ENCODE measurements at places on chromosomes 3 and 15. TPM values are rescaled to one million over a fixed set of nuclear protein-coding genes. Genes with fewer than 3 reads are reported as not detected.
A peak's percentile ranks its signal among the peaks of the same experiment; 100 is the strongest.

- no peaks in the 10 kb centered on the region for H3K36me3 ChIP-seq
- H3K4me1 ChIP-seq = peaks cover 20% of the 10 kb centered on the region
- peak; percentile 68 for DNase-seq
Measured at GRCh38 chr3:187741403-187742350, 3.6 kb downstream of the BCL6 start.

DNA sequence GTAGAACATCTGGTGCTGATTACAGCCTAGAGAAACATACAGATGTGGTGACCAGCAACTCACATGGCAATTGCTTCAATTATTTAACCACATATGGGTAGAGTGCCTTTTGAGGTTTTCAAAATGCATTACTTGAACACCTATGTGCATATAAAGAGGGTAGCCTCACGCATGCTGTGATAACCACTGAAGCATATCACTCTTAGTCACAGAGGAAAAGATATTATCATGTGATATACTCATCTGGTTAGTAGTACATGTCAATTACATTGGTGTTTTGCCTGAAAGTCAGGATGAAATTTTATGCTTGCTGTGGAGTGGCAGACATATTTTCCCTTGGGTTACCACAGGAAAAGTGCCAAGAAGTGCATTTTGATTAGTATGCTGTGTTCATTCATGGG lies 459.3 kb upstream of the AGTR1 start:
- no peaks in the 10 kb centered on the region for H3K27me3 ChIP-seq
- H3K27ac ChIP-seq = no peak overlapping the region
- no peak for DNase-seq
- H3K36me3 ChIP-seq = no peaks in the 10 kb centered on the region

- peaks cover 13% of the 10 kb centered on the region for H3K4me1 ChIP-seq
- DNase-seq = peak; percentile 68
- H3K4me3 ChIP-seq = no peak overlapping the region
- H3K36me3 ChIP-seq = no peaks in the 10 kb centered on the region
- H3K27ac ChIP-seq = no peak overlapping the region
Measured at GRCh38 chr3:127690823-127691452, 18.2 kb downstream of the ABTB1 start.

- DNase-seq = no peak
- H3K36me3 ChIP-seq = no peaks in the 10 kb centered on the region
- H3K27ac ChIP-seq = peak overlapping the region; percentile 34
- H3K4me1 ChIP-seq = peaks cover 21% of the 10 kb centered on the region
- H3K27me3 ChIP-seq = peaks cover 4% of the 10 kb centered on the region
Measured at GRCh38 chr3:108037770-108038169, 53.1 kb downstream of the CD47 start.

DNA sequence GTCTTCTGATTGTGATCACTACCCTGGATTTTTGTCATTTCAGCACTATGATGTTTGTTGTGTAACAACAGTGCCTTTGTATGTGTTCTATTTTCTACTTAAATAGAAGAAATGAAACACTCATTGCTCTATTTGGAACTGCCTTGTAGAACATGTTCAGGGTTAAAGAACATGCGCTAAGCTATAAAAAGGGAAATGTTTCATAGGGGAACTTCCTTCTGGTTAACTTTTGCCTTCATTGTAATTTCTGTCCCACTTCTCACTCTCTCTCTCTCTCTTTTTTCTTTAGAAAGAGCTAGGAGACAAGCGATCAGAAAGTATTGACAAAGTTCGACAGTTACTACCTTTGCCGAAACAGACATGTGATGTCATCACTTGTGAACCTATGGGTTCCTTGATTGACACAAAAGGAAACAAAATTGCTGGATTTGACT lies at the start of gene P2RY12:
TSS of gene P2RY12 (minus strand) at position 13 of the 434 bp plus-strand sequence. CDS start 45,908 bp downstream, outside the sequence.
- H3K36me3 ChIP-seq = no peaks in the 10 kb centered on the region
- DNase-seq = no peak
- H3K4me1 ChIP-seq = peaks cover 4% of the 10 kb centered on the region
- H3K27ac ChIP-seq = no peak within 1 kb of the TSS

- no peaks in the 10 kb centered on the region for H3K36me3 ChIP-seq
- peak overlapping the region; percentile 10 for H3K4me3 ChIP-seq
- H3K27me3 ChIP-seq = peaks cover 5% of the 10 kb centered on the region
Measured at GRCh38 chr15:52114261-52115055, 1.9 kb upstream of the BCL2L10 start.

DNA sequence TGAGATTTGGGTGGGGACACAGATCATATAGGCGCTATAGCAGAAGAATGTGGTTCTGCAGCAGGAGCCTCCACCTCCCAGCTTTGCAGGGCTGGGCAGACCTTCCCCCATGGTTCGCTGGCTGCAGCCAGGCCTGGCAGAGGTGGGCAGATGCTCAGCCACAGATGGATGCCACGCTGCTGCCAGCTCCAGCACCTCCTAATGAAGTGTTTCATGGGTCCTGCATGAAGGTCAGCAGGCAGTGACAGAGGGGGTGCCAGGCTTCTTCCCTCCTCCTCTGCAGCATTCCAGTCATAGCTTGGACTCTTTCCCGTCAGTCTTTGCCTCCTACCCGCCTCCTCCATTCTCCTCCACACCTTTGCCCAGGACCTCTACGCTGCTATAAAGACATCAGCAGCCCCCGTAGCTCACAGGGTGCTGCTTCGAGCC lies 85.9 kb downstream of the SLCO3A1 start:
- H3K4me3 ChIP-seq = no peak overlapping the region
- DNase-seq = no peak
- peaks cover 3% of the 10 kb centered on the region for H3K27me3 ChIP-seq
- peaks cover 40% of the 10 kb centered on the region for H3K4me1 ChIP-seq
- H3K27ac ChIP-seq = no peak overlapping the region

DNA sequence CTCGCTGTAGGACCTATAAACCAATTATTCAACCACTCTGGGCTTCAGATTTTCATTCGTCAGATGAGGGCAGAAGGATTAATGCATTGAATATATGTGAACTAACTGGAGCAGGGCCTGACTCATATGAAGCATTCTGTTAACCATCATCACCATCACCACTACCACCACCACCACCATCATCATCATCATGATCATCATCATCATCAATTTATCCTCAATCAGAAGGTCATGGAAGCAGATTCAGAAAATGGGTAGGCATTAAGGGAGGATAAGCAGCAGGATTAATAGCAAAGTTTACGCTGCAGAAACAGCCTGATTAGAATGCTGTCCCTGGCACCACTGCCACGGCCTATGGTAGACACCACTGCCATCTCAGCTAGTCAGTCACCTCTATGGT lies 407.5 kb upstream of the THBS1 start:
- H3K27ac ChIP-seq = no peak overlapping the region
- peaks cover 1% of the 10 kb centered on the region for H3K4me1 ChIP-seq
- DNase-seq = no peak
- H3K27me3 ChIP-seq = no peaks in the 10 kb centered on the region
- H3K4me3 ChIP-seq = no peak overlapping the region
- H3K36me3 ChIP-seq = no peaks in the 10 kb centered on the region

DNA sequence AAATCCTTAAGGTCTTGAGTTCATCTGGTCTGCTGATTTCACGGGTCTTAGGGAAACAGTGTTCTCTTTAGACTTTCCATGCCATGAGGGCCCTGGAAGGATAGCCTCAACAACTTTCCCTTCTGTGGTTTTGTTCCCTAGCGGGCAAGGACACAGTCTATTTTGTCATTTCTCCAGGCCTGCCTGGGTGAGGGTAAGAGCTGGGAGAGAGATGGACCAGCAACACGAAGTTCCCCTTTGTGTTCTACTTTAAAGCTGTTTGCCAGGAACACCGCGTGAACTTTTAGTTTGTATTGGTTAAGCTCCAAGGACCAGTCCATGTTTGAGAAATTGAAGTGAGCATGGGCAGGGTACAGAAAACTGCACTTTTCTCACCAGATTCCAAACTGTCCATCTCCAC lies 20.9 kb downstream of the ST3GAL6 start:
- no peak overlapping the region for H3K27ac ChIP-seq
- H3K36me3 ChIP-seq = no peaks in the 10 kb centered on the region
- DNase-seq = no peak

GRCh38 chr3:103048068-103048722 lies 613.4 kb downstream of the ZPLD1 start:
- no peaks in the 10 kb centered on the region for H3K27me3 ChIP-seq
- no peak overlapping the region for H3K4me3 ChIP-seq
- H3K27ac ChIP-seq = peak overlapping the region; percentile 10
- H3K36me3 ChIP-seq = no peaks in the 10 kb centered on the region
- DNase-seq = no peak
- peaks cover 25% of the 10 kb centered on the region for H3K4me1 ChIP-seq

- H3K4me1 ChIP-seq = no peaks in the 10 kb centered on the region
- DNase-seq = no peak
- no peak overlapping the region for H3K27ac ChIP-seq
- no peaks in the 10 kb centered on the region for H3K36me3 ChIP-seq
- H3K27me3 ChIP-seq = peaks cover 3% of the 10 kb centered on the region
Measured at GRCh38 chr15:100502651-100503050, 26.1 kb downstream of the CERS3 start.

- peak overlapping the region; percentile 22 for H3K27ac ChIP-seq
- no peaks in the 10 kb centered on the region for H3K4me1 ChIP-seq
- H3K4me3 ChIP-seq = no peak overlapping the region
- DNase-seq = no peak
- H3K36me3 ChIP-seq = no peaks in the 10 kb centered on the region
Measured at GRCh38 chr3:52144796-52145735, 9.2 kb downstream of the POC1A start.

- H3K36me3 ChIP-seq = no peaks in the 10 kb centered on the region
- no peaks in the 10 kb centered on the region for H3K27me3 ChIP-seq
- H3K4me1 ChIP-seq = peaks cover 16% of the 10 kb centered on the region
Measured at GRCh38 chr3:4416961-4417360, 50.1 kb downstream of the SUMF1 start.

DNA sequence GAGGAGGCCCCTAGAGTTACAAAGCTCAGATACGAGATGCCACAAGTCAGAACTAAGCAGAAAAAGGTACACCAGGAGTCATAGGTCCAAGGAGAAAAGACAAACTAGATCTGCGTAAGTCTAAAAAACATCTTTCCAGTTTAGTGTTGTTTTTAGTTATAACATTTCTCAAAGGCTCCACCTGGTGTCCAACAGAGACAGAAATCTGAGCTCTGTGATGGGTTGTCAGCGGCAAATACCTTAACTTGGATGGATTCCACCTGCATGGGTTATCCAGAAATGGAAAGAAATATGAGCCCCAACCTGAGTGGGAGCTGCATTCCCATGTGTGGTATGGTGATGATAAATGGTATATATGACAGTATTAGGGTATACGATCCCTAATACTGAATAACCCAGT lies 238.6 kb upstream of the CHRM5 start:
- peaks cover 2% of the 10 kb centered on the region for H3K27me3 ChIP-seq
- H3K27ac ChIP-seq = no peak overlapping the region
- H3K4me1 ChIP-seq = no peaks in the 10 kb centered on the region
- no peak overlapping the region for H3K4me3 ChIP-seq
- no peak for DNase-seq
- H3K36me3 ChIP-seq = no peaks in the 10 kb centered on the region

DNA sequence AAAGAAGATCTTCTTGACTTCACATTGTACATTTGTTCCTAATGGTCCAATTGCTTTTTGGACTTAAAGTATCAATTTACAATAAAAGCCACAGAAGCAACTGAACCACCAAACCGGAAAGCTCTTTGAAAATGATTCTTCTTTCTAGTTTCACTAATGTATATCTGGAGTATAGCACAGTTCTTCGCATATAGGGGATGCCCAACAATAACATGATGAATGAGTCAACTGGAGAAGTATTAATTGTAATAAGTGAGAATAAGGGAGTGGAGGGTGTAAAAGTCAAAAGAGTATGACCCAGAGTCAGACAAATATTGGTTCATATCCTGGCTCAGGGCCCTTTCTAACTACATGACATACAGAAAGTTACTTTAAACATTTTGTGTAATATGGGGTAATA lies 425.2 kb downstream of the ZBTB20 start:
- no peak for DNase-seq
- H3K27me3 ChIP-seq = no peaks in the 10 kb centered on the region
- H3K36me3 ChIP-seq = no peaks in the 10 kb centered on the region
- no peaks in the 10 kb centered on the region for H3K4me1 ChIP-seq

DNA sequence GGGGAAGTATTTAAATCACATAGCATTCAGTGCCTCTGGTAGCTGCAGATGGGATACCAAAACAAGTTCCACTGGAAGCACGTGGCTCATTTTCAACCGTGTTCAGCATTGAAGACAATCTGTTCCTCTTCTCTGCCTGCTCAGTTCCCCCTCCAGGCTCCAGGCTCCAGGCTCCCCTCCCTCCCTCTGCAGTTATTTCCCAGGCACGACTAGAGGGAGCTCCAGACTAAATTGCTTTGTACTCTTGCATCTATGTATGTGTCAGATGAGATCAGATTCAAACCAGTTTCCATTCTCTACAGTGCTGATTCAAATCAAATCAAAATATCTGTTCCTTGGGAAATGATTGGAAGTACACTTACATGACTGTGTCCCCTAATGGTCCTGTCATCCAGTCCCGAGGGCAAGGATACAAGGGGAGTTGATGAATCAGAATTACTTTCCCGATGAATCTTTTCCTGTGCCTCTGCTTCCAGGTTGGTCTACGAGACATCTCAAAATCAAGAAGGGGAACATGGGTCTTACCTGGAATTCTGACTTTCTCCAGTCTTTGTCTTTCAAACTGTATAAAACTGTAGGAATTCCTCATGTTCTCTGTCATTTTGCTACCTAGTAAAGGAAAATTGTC lies 600.5 kb downstream of the EDEM1 start:
- H3K4me1 ChIP-seq = peaks cover 6% of the 10 kb centered on the region
- DNase-seq = peak; percentile 52
- no peak overlapping the region for H3K4me3 ChIP-seq
- H3K36me3 ChIP-seq = no peaks in the 10 kb centered on the region

GRCh38 chr3:51963951-51964451 lies 3.3 kb downstream of the PCBP4 start:
- H3K4me1 ChIP-seq = peaks cover 34% of the 10 kb centered on the region
- H3K4me3 ChIP-seq = peak overlapping the region; percentile 98
- H3K36me3 ChIP-seq = peaks cover 11% of the 10 kb centered on the region
- DNase-seq = peak; percentile 77

DNA sequence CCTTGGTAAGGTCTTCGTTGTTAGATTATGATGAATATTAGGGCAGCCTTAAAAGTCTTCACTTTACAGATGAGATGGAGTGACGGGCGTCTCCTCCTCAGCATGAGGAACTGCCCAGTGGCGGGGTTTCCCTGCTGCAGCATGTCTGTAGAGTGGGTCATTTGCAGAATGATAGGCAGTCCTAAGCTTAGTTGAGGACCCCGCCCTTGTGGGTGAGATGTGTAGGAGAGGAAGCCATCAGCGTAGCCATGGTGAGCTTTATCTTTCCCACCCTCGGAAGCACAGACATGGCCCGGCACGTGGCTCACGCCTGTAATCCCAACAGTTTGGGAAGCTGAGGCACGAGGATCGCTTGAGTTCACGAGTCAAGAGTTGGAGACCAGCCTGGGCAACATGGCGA lies 877 bp downstream of the NIT2 start:
- peaks cover 8% of the 10 kb centered on the region for H3K4me1 ChIP-seq
- H3K27ac ChIP-seq = peak overlapping the region; percentile 94
- no peaks in the 10 kb centered on the region for H3K36me3 ChIP-seq

GRCh38 chr15:74191798-74192197 lies 10.8 kb downstream of the STRA6 start:
- no peak for DNase-seq
- H3K27ac ChIP-seq = no peak overlapping the region
- H3K36me3 ChIP-seq = no peaks in the 10 kb centered on the region
- peaks cover 16% of the 10 kb centered on the region for H3K4me1 ChIP-seq
- peaks cover 8% of the 10 kb centered on the region for H3K27me3 ChIP-seq
- H3K4me3 ChIP-seq = no peak overlapping the region

The EXD1 gene
- total RNA-seq = not detected

The CLRN1 gene
- not detected for total RNA-seq

The CGNL1 gene
- total RNA-seq = 5.4 TPM

The SNTN gene
- total RNA-seq = not detected

The SERPINI2 gene
- total RNA-seq = not detected

The SENP2 gene
- total RNA-seq = 54.6 TPM

The ETV5 gene
- total RNA-seq = 16.9 TPM

The RBM15B gene
- total RNA-seq = 52.5 TPM

The SMAD6 gene
- total RNA-seq = 0.83 TPM

The SLC12A1 gene
- total RNA-seq = not detected

The SLC9A9 gene
- total RNA-seq = 11.4 TPM

The SSR3 gene
- 94.5 TPM for total RNA-seq
